NCI-H526 (cell line): ENCODE measurements at places on chromosomes 3 and 15.

DNA sequence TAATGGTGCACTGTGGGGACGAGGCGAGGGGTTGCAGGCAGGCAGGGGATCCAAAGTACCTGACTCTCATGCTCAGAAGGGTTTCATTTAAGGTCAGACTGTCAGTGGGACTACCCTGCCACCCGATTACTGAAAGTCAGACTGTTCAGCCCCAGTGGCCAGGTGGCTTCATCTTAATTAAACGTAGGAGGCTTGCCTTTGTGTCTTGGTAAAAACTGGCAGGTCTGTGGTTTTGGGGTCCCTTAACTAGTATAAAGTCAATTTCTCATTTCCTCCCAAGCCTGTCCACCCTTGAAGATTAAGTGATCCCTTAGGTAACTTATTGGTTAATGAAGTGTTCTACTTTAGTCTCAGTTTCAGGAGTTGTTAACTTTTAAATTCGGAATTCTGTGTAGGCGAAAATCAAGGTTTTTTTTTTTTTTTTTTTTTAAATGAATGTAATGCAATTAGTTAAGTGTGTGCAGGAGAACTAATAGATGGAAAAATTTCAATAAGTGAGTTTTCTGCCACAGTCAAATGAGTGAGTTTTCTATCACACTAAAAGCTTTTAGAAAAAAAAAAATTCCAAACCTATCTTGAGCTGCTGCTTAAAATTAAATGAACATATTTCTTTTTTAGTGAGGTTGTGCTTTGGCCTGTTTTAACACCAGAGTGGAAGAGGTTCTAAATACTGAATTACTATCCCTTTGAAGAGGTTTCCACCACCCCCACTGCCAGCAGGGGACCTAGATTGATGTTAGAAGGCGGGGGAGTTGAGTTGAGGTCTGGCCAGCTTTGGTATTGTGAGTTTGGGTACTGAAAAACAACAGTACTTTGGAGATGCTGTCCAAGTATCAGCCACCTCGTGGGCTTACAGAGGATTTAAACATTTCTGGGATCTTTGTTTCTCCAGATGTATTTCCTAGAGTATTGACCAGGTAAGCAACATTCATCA is 15.2 kb downstream of the ITPR1 start:
- DNase-seq, result no peak

DNA sequence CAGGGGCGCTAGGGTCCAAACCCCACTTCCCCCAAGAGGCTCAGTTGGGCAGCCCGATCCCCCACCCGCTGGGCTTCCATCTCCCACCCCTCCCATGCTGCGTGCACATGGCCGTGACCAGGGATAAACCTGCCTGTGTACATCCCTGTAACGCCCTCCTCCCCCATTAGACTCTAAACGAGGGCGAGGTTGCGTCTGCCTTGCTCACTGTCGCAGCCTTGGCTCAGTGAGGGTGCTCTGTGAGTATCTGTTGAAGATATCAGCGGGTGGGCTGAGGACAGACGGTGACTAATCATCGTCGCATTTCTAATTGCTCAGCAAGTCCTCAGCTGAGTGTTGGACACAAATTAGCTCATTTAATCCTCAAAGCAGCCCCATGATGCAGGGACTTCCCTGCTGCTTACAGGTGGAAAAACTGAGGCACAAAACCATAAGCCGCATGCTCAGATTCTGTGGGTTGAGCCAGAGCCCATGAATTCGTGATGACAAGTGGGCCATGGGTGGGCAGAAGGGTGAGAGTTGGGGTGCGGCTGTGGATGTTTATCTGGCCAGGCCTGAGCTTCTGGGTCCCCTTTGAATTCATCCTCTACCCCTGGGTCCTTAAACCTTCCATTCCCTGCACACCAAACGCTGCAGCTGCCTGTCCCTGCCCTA is 26.0 kb downstream of the FBLN2 start:
- no peak for DNase-seq

- DNase-seq, result no peak
These were observed 33.9 kb upstream of the CDCP1 start for GRCh38 chr3:45180051-45180450.

DNA sequence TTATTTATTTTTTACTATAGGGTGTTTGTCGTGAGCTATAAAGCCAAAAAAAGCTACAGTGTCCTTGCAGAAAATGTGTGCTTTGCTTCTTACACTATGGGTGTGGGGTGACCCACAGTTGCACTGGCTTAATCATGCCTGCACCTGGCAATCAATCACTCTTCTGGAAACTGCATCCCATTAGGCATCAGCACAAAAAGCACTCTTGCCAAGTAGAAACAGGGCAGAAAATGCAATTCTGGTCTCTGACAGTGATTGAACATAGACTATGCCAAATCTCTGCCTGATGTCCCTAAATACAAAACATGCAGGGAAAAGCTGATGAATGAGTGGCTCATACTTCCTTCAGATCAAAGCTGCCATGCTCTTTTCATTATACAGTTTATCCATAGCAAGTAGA is 30.4 kb upstream of the PLAAT1 start:
- no peak for DNase-seq

DNA sequence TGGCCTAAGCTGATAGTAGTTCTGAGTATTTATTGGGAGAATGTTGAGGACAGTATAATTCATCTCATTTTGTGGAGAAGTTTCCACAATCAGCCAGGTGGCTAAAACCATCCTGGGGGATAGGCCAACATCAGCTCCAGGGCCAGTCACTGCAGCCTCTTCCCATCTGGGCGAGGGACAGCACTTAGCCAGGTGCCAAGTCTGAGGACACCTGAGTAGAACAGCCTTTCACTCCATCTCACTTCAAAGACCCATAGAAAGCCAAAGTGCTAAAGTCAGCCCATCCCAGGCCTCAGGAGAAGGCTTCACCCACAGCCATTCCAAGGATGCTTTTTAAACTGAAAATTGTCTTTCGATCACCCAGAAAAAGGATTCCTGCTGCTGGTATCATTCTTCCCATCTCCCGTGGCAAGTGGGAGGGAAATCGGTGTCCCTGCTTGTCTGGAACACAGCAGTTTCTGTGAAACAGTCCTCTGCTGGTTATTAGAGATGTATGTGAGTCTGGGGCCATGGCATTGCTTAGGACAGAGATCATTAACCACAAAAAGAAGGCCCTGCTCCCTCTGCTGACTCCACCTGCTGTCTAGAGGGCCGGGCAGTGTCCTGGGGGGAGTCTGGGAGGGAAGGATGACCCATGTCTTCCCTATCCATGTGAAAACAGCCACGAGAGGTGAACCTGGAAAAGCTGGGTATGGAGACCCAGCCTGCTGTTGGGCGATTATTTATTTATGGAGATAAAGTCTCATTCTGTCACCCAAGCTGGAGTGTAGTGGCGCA is 9.6 kb downstream of the CALML4 start:
- DNase-seq, result no peak

DNA sequence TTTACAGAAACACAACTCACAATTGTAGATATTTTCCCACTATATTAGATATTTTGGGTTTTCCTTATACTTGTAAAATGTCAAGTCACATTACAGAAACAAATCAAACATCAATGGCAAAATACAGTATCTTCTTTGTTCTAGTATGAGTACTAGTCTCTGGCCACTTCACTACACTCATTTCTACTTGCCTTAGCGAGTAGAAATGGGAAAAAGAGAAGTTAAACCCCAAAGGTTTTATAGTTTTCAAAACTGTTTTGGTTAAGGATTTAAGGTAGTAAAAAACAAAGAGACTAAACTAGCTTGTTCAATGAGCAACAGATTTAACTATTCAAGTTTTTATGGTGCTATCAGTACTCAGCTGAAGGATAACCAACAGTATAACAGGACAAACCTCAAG is 81.7 kb downstream of the BTD start:
- no peak for DNase-seq

- no peak for DNase-seq
These were observed 390.7 kb upstream of the RGMA start for GRCh38 chr15:93479715-93480114.

GRCh38 chr3:131561511-131561910 is 58.7 kb upstream of the MRPL3 start:
- no peak for DNase-seq

GRCh38 chr3:194031867-194032635 is 103.9 kb upstream of the HES1 start:
- DNase-seq, result no peak

- DNase-seq, result peak; percentile 69
These were observed 40.6 kb upstream of the TMEM108 start for GRCh38 chr3:132997404-132998185.

- DNase-seq, result no peak
These were observed 372.8 kb downstream of the MAGI1 start for GRCh38 chr3:65665915-65666314.

GRCh38 chr3:11172096-11172690 is 17.9 kb downstream of the HRH1 start:
- no peak for DNase-seq

DNA sequence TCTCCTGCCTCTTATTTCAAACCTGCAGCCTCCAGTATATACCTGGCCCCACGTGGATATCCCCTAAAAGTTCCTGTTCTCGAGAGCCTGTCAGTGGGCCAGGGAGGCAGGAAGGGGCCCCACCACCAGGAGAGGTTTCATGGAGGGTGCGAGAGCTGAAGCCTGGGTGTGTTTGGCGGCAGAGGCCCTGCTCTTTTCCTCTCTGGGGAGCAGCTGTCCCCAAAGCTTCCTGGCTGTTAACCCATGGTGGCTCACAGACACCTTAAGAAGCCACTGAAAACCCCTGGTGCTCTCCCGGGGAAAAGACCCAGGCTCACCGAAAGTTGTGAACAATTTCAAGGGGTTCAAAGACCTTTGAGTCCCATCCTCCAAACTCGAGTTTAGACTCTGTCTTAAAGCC is 1.1 kb downstream of the PRRT3 start:
- no peak for DNase-seq

- no peak for DNase-seq
These were observed 142.8 kb upstream of the TOPAZ1 start for GRCh38 chr3:44098656-44099415.

GRCh38 chr15:70831094-70831911 is 22.7 kb downstream of the LARP6 start:
- no peak for DNase-seq

DNA sequence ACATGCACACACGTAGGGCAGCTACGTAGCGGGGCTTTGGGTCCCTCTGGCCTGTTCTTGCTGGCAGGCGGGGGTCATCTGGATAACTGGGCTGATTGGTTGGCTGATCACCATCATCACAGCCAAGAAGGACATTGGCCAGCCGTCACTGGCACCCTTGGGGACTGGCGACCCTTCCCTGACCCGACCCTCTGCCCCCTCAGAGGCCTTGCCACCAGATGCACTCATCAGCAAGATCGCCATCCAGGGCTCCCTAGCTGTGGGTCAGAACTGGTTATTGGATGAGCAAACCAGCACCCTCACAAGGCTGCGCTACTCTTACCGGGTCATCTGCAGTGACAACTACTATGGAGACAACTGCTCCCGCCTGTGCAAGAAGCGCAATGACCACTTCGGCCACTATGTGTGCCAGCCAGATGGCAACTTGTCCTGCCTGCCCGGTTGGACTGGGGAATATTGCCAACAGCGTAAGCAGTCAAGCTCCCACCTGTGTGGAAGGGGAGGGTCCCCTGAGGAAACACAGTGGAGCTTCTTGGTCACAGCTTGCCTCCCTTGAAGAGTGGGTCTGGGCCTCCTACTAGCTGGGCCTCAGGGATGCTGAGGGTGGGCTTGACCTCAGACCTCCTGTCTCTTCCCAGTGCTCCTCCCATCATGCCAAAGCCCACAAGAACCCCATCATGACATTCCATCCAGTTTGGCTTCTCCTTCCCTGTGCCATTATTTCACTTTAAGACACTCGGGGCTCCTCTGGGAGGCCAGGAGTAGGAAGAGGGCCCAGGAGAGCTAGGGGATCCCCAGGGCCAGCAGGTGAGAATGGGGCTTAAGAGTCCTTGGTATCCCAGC is 2.4 kb downstream of the DLL4 start:
- no peak for DNase-seq

GRCh38 chr15:80572337-80572736 is 122.8 kb upstream of the ABHD17C start:
- no peak for DNase-seq

DNA sequence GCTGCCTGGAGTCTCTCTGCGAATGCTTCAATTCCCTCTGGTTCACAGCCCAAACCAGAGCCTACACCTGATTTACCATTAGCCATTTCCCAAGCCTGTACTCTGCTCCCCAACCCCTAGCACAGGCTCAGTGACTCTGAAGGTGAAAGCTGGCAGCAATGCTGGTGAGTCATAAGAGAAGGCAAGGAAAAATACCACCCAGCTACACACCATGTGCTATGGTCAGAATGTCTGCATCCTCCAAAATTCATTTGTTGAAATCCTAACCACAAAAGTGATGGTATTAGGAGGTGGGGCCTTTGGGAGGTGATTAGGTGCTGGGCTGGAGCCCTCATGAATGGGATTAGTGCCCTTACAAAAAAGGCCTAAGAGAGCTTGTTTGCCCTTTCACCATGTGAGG is 117.1 kb upstream of the TJP1 start:
- no peak for DNase-seq

- no peak for DNase-seq
These were observed 22.1 kb downstream of the ST8SIA2 start for GRCh38 chr15:92415639-92416297.

DNA sequence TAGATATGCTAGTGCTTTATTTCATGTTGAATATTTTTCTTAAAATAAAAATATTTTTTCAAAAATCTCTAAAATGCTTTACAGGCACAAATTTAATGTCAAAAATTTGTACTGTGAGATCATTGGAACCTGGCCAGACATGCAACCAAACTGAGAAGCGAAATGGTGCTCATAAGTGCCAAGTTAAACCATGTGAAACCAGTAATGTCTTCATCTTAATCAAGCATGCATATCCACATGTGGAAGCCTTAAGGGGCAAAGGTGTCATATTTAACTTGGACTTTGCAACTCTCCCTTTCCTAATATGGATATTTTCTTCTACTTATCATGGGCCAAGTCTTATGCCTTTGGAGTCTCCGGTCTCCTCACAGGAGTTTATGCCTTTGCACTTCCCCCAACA is 208.9 kb upstream of the COL8A1 start:
- DNase-seq, result no peak

DNA sequence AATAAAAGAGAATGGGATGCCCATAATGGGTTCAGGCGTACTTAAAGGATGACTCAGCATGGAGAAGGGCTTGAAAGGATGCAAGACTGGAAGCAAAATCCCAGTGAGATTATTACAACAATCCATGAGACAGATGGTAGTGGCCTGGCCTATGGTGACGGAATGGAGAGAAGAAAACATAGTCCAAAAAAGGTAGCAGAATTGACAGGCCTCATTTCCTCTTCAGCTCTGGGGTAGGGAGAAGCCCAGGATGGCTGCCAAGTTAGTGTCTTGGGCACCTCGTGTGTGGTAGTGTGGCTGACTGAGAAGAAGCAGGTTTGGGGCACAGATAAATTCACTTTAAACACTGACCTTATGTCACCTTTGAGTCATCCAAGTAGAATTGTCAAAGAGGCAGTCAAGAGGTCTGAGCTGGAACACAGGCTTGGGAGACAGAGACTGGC is 18.1 kb downstream of the MB21D2 start:
- no peak for DNase-seq
